ENCODE measurements at places on chromosomes 13 and 19.

GRCh38 chr19:13451434-13451995 lies 54.8 kb downstream of the CACNA1A start:
- DNase-seq, result no peak

DNA sequence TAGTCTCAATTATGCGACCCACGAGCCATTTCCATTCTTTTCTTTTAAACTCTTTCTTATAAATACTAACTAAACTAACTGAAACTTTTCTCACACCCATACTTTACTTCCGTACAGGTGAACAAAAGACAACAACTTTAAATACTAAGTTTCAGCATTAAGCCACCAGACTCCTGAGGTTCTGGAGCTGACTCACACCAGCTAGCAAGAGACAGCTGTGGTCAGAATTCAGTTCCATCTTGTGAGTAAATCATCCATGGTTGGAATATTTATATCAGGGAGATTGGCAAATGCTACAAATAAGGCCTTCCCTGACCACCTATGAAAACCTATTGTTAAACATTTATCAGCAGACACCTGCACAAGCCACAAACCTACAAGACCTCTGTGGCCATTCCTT lies 897.0 kb downstream of the EFNB2 start:
- DNase-seq, result no peak

GRCh38 chr13:28819046-28819730 lies 951 bp upstream of the MTUS2 start:
- DNase-seq, result no peak

DNA sequence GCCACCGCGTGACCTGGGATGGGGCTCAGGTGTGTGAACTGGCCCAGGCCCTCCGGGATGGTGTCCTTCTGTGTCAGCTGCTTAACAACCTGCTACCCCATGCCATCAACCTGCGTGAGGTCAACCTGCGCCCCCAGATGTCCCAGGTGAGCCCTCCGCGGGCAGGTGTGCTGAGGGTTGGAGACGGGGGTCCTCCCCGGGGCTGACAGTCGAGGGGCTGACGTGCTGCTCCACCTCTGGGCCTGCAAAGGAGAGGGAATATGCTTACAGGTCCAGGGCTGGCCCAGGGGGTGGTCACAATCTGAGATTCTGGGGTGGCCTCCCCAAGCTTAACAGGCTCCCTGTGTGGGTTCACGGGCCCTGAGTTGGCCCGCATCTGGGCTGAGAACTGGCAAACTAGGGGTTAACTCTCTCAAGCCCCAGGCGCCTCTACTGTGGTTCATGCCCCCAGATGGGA lies 386 bp downstream of the VAV1 start:
- DNase-seq, result no peak

GRCh38 chr19:19997656-19998268 lies 41.5 kb downstream of the ZNF682 start:
- no peak for DNase-seq

DNA sequence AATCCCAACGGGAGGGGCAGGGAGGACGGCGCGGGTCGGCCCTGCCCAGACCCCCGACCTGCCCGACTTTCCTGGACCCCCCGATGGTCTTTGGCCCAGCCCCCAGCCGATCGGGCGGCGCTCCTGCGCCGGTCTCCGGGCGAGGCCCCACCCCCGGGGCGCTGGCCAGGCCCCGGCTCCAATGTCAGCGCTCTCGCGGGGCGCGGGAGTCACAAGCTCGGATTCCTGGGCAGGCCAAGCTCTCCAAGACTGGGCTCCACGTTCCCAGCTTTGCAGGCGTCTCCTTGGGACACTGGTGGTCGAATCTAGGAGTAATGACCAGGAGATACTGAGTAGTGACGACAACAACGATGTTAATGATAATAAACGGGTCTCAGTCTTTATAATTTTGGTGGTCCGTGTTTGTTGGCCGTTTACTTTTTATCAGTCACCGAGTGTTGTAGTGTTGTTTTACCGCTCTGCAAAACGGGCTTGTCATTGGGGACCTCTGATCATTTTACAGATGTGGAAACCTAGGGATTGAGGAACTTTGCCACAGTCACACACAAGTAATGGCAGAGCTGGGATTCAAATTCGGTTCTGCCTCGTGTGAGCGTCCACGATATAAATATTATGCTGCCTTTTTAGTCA lies 545 bp downstream of the RAD23A start:
- no peak for DNase-seq

DNA sequence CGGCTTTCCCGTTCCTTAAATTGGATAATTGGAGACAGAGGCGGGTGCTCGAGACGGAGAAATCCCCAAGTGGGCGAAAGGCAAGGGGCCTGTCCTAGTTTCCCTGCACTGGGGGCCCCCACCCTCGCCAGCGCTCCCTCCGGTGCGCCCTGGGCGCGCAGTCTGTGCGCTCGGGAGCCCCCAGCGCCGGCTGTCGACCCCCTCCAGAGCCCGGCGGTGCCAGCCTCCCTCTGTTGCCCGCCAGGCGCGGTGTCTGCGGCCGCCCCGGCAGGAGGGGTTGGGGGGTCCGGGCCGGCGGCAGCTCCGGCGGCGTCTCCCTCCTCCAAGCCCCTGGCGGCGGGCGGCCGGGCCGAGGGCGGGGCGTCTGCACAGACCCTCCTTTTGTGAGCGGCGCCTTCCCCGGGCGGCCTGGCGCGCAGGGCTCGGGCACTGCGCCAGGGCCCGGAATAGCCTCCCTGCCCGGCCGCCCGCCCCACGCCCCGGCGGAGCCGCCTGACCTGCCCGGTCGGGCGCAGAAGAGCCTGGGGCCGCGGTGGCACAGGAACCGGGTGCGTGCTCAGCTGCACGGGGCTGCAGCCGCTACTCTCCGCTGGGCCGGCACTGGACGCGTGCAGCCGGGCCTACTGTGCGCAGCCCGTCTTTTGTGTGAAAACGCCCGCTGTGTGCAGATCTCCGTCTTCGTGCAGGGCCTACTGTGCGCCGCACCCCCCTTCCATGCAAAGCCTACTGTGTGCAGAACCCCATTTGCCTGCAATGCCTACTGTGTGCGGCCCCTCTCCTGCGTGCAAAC lies 13.2 kb downstream of the GADD45B start:
- DNase-seq, result no peak

- no peak for DNase-seq
These were observed 25.8 kb upstream of the SLC7A9 start for GRCh38 chr19:32895384-32895783.

DNA sequence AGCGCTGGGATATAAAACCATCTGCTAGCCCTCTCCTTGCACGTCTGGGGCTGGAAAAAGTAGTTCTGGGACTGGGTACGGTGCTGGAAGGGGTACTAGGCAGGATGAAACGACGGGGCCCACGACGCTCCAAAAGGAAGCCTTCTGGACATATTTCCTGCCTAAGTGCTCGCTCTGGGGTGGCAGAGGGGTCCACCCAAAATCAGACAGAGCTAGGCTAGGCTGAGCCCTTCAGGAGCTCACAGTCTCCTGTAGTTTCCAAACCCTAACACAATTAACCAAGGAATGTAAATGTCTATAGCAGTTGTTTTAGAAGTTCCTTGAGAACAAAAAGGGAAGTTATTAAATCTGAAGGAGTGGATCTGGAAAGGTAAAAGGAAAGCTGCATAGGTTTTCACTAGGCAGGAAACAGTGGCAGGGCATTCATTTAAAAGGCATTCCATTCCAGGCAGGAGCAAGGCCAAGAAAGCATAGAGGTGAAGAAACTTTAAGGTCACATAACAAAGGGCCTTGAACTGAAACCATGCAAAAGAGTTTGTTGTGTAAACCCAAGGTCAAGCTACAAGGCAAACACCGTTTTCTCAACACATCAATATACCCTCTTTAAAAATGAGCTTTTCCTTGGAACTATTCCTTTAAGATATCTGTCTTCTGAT lies 634 bp upstream of the DIAPH3 start:
- no peak for DNase-seq

DNA sequence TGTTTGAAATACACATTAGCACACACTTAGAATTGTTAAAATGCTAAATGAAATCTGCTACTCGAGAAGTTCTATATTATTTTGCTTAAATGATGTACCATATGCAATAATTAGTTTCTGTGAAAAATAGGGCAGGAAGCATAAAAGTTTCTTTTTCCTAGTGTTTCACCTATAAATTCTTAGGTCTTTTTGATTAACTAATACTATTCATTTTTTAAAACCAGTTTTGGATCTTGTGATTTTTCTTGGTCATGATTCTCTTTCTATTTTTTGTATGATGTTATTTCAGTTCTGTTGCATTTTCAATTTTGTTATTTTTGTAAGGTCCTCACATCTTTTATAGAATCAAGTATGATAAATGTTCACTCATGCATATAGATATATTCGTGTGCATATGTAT lies 66.1 kb downstream of the URI1 start:
- no peak for DNase-seq

DNA sequence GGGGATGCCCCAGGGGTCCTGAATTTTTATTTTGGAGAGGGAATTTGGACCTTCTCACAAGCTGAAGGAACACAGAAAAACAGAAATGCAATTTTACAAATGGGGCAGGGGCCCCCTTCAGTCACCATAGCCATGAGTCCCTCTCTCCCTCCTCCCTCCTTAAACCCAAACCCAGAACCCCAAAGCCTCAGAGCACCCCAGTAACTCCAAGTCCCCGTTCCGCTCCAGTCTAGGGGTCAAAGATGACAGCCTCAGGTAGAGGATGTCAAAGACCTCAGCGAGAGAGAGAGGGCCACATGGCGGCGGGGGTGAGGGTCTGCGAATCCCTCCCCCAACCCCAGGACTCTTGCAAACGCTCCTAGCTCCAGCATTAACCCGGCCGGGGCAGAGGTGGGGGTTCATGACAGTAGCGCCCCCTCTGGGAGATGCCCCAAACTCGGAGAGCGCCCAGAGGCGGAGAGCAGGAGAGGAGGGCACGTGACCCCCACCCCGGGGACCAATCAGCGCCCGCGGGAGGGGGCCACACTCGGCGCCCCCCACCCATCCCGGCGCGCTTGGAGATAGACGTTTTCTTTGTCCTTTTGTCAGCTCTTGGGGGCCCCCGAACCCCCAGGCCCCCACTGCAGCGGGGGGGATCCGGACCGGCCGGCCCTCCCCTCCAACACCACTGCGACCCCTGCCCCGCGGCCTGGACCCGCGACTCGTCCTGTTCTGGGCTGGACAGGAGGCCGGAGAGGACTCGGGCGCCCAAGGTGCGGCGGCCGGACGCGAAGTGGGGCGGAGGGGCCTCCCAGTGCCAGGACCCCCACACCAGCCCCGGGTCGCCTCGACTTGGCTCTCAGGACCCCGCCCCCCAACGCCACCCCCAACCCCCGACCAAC lies 20.8 kb upstream of the SEMA6B start:
- DNase-seq, result no peak

DNA sequence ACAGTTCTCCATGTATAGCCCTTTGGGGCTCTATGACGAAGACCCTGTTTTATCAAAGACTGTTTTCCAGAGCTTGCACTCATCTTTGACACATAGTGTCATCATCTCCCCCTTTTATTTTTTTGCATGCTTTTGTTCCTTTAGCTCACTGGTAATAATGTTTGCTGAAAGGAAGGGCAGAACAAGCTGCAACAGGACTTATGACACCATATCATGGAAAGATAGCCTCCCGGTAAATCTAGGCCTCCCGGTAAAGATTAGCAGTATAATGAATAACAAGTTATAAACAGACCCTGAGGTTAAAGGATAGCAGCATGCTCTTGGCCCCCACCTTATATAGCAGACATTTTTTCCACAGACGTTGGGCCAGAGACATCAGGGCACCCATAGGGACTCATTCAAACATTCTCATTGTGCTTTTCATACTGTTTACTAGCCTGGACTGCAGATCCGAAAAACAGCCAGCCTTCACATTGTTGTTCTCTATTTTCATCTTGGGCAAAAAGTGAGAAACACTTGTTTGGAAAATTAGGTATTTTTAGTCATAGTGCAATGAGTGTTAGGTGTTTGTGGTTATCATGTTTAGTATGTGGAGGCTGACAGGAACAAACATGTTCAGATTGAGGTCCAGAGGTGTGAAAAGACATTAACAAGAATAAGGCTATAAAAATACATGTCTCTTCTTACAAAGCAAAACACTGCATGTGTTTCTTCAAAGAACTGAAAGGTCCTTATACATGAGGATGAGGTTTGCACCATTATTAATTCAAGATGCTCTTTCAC lies 136.9 kb upstream of the SPRY2 start:
- no peak for DNase-seq

DNA sequence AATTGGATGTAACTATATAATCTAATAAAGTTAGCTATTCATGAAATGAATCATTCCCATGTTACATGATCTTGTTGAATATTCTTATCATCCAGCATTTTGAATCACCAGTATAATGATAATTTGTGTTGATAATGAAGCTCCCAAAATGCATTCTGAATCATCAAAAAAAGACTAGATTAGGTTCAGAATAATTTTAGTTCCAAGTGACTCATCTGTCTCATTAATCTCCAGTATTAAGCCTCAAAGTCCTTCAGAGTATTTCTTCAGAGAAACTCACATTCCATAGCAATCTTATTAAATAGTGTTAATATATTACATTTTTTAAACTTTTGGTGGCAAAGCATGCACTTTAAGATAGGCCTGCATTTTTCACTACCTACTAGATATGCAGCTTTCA lies 207.5 kb downstream of the SLITRK5 start:
- no peak for DNase-seq

GRCh38 chr19:10639836-10640235 lies 14.3 kb upstream of the ILF3 start:
- DNase-seq, result no peak

- no peak for DNase-seq
These were observed 22.4 kb downstream of the PIBF1 start for GRCh38 chr13:72804301-72804700.

DNA sequence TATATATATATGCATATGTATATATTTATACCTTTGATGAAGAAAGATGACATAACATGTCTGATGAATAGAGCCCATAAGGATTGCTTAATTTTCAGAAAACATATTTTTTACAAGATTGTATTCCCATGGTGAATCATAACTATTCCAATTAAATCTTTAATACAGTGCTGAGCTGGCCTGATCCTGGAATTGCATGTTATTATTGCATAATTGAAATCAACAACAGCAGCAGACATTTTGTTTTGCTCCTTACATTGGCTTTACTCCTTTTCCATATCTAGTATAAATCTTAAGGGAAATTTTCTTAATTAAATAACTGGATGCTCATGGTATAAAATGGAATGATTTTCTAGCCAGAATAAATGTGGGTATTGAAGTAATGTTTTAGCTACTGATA lies 22.0 kb downstream of the POSTN start:
- no peak for DNase-seq

- DNase-seq, result no peak
These were observed 1.5 kb upstream of the C5AR2 start for GRCh38 chr19:47330466-47330869.

GRCh38 chr19:31825134-31826094 lies 476.2 kb upstream of the TSHZ3 start:
- no peak for DNase-seq

DNA sequence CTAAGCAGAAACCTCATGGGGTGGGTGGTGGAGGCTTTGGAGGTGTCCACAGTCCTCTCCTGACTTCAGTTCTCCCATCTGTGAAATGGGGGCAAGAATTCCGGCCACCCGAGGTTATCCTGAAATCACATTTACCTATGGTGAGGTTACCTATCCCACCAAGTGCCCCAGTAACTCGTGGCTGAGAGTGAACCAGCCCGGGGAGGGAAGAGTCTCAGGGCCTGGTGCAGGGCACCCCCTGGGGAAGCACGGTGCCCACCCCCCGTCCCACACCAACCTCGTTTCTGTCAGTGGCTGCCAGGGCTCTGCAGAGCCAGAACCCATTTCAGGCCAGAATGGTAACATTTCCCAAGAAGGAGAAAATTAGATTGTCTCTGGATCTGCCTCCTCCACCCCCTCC lies 83.7 kb upstream of the VSTM2B start:
- DNase-seq, result no peak
